Central memory CD8-positive, alpha-beta T cell (primary cell): ENCODE measurements at places on chromosomes 4 and X.

DNA sequence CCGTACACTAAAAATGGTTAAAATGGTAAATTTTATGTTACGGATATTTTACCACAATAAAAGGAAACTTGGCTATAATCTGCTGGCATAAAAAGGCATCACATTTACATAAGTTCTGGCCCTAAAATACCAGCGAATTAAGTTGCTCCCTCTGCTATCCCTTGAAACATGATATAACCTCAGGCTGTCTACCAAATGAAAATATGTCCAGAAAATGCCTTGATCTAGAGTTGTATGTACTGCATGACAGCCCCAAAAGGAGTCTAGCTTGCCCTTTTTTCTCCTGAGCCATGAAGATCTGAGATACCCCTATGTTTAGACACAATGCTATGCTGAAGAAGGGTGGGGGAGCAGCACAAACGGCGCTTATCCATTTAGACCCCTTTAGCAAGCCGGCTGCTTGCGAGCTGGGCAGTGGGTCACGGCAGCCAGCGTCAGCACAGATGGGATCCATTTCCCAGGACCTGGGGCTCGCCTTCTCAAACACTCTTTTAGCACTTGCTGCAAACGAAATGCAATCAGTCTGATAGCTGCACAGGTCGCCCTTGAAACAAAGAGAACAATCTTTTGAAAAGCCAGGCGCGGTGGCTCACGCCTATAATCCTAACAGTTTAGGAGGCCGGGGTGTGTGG is 77.0 kb downstream of the AFAP1 start:
- no peak for DNase-seq

GRCh38 chrX:140431521-140431920 is 73.3 kb downstream of the SOX3 start:
- DNase-seq: no peak

GRCh38 chrX:100648458-100649417 is 4.7 kb downstream of the SRPX2 start:
- no peak for DNase-seq

GRCh38 chr4:172818901-172819300 is 349.7 kb upstream of the GALNT7 start:
- DNase-seq: no peak

DNA sequence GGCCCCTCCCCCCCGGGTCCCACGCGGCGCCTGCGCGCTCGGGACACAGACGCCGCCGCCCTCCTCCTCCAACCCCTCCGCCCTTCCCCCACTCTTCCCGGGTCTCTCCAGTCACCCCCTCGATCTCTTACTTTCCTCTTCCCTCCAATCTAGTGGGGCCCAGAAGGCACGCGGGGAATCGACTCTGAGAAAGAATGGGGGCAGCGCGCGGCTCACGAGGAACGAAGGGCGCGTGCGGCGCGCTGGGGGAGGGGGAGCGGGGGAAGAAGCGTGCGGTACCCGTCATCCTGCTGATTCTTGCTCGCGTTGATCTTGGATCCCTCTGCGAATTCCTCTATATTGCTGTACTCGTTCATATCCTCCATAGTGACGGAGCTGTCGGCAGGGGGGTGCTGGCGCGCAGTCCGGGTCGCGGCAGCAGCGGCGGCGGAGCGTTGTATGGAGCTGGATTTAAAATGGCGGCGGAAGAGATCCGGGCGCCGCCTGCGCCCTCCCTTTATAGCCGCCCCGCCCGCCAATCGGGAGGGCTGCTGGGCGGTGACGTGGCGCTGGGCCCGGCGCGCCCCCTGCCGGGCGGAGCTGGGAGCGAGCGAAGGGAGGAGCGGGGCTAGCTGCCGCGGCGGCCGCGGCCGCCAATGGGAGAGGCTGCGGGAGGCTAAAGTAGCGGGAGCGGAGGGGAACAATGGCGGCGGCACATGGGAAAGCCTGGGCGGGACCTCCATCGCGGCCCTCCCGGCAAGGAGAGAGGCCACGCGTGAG is 1.1 kb downstream of the HNRNPDL start:
- peak; percentile 89 for DNase-seq

DNA sequence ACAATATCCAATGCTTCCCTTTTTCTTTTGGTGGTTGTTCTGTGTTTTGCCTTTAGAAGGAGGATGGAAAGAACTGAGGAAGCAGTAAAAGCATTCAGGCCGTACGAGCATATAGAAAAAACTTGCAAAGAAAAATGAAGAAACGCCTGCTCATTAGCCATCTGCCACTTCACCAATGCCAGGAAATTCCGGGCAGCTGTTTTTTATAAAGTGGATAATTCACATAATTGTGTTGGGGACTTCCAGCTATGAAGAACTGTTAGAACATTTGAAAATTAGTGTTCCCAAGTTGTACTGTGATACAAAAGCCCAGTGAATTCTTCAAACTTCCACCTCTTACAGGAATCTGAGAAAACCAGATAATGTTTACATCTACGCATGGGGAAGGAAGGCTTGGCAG is 11.7 kb downstream of the RELL1 start:
- DNase-seq: no peak

DNA sequence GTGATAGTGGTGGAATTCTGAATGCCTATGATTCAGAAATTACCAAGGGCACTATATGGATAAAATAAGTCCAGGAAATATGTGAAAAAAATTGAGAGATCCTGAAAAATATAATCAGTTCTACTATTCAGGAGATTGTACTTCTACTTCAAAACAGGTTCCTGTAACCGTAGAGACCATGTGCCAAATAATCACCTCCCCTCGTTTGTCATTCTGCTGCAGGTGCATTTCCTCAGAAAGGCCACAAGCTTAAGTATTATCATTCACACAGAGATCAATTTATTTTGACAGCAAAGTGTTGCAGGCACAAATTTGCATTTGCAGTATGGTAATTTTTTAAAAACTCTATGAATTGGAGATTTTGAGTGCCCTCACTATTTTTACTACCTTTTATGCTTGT is 1000.0 kb downstream of the CCSER1 start:
- DNase-seq: no peak

GRCh38 chr4:121953860-121954259 is 2.0 kb upstream of the TRPC3 start:
- DNase-seq: no peak

DNA sequence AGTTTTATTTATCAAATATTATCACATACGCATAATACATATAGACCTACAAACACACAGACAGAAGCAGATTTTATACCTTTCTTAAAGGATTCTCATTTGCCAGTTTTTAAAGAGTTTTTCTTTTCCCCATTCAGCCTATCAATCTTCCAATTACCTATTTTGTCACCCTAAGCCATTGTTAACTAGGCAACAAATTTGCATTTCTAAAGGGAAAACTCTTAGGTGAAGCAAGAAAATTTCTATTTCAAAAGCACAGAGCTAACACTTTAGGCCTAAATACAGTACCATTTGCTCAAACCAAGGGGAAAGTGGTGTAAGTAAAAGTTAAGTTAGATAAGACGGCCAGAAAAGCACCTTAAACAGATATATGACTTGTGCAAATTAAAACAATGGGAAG is 156.6 kb downstream of the NDST3 start:
- DNase-seq: no peak

GRCh38 chr4:99529956-99530355 is 19.1 kb downstream of the C4orf17 start:
- DNase-seq: no peak

DNA sequence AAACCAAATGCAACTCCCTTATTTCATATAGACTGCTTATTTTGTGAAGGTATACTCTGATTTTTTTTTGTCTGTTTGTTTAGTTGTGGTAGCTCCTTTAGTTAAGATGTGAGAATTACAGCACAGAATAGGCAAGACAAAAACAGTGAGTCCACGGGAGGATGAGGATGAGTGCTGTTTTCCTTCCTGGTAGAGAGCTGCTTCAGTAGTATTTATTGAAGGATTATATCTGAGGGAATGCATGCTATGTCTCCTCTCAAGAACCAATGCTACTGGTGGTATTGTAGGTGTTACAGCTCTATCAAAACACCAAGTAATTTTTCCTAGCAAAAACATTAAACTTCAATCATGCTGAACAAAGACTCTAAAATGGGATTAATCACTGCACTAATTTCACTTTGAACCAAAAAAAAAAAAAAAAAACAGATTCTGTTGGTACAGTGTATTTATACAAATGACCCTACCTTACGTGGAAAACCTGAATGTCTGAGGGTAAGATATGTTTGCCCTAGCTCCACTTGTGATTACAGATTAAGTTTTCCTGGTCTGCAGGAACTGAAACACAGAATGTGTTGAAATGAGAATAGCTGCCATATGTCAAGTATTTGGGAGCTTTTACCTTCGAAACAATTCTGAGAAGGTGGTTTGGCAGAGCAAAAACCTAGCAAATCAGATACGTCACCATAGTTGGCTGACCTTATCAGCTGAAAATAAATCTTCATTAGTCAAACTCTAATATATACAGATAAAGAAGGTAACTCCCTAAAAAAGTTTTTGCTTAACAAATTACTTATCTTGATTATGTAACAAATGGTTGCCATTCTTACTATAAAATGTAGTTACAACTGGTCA is 40.3 kb downstream of the PPP3CA start:
- no peak for DNase-seq

DNA sequence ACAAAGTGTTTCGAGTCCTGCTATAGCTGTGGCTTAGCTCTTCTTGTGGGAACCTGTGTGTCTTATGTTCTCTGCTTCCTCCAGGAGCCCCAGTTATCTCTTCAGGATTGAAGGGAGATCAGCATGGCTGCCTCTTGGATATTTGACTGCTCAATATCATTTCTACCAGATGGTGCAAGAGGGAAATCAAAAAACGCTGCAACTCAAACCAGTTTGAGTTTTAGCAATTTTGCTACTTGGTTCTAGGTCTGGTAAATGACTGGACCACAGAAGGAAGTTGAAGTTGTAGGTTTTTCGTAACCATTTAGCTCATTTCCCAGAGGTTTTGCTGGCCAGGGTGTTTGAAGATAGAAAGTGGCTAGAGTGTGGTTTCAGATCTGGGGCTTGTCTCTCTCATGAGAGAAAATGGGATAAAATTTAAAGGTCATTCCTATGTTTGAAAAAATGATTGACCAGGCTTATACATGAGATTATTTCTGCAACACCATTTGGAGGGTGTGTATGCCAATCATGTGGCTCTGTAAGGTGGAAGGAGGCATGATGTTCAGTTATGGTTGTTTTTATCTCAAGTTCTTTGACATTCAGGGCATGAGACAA is 210.4 kb downstream of the SPRY1 start:
- DNase-seq: no peak

GRCh38 chrX:111445485-111445884 is 33.5 kb upstream of the DCX start:
- no peak for DNase-seq

- no peak for DNase-seq
These were observed 8.1 kb upstream of the SAP30 start for GRCh38 chr4:173362666-173363065.

DNA sequence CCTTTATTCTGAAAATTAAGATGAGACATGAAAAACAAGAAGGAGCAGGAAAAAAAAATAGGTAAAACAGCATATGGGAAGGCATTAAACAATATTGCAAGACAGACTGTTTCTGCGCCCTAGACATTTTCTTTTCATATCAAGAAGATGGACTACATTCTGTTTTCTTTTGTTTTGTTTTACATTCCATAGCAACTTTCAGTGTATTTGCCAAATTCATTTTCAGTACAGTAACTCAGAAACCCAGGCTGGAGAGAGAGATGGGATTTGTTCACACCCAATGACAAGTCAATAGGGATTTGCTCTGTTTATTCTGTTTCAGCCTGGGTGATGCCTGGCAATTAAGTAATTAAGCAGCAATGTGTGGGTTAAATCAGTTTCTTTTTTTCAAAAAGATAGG is 892.8 kb upstream of the DIAPH2 start:
- DNase-seq: no peak

DNA sequence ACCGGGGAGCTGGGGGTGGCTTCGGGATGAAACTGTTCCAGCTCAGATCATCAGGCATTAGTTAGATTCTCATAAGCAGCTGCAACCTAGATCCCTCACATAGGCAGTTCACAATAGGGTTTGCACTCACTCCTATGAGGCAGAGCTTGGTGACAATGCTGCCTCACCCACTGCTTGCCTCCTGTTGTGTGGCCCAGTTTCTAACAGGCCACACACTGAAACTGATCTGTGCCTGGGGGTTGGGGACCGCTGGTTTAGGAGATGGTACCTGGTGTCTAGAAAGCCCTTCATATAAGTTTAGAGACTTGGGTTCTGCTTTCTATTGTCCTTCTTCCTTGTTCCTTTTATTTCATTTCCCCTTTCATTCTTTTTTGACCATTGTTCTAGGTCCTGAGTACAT is 234.2 kb downstream of the FRAS1 start:
- no peak for DNase-seq

- DNase-seq: no peak
These were observed 172.2 kb downstream of the PPARGC1A start for GRCh38 chr4:23717528-23718248.

- DNase-seq: no peak
These were observed 591.8 kb upstream of the CPEB2 start for GRCh38 chr4:14410516-14410915.

DNA sequence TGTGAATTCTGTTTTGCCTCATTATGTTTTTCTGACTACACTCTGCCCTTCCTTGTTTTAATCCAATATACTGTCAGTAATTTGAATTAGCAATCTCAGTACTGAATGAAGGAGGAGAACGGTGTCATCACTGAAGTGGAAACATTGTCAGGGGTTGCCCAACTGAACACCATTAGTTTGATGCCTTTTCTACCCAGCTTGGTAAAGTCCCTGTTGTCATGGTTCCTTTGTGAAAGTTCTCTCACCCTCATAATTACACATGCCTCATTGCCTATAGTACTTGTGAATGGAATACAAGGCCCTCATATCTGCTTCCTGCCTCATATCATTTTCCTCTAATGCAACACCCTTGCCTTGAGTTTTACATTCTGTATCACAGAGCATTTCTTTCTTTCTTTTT is 76.9 kb downstream of the RRAGB start:
- no peak for DNase-seq

DNA sequence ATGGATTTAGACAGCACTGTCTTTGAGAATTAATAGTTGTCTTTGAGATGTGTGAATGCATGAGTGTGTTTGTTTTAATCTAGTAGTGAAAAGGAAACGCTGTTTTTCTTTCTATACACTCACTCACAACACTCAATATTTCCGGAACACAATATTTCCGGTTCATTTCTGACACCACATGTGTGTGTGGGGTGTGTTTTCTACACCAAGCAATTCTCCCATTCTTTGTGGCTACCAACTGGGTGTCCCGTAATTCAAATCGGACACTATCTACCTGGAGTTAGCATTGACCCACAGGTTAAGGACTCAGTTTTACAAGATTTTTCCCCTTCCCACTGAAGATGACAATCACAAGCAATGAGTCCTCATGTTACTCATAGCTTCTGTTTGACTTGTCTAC is 113.9 kb downstream of the SNCA start:
- no peak for DNase-seq

DNA sequence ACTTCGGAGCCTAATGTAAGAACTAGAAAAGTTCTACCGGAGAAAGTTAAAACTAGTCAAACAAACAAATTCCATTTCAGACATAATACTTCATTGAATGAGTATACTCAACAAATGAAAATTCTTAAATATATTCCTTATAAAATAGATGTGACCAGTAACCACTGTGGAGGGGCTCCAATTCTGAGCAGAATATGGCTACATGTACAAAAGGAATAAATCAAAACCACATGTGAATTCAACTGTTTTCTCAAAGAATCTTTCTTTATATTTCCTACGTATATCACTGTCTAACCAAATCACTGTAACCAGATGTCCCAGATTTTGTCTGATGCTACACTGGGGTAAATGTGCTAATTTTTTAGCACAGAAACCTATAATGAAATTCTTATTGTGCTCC is 49.0 kb downstream of the HTN1 start:
- no peak for DNase-seq

- no peak for DNase-seq
These were observed 191.2 kb upstream of the INTU start for GRCh38 chr4:127441571-127441970.
